Calu3 (cell line): ENCODE measurements at places on chromosomes 5 and 9. TPM values are rescaled to one million over a fixed set of nuclear protein-coding genes. Genes with fewer than 3 reads are reported as not detected.
A peak's percentile ranks its signal among the peaks of the same experiment; 100 is the strongest.

- no peak for DNase-seq
Measured at GRCh38 chr5:32615236-32615635, 29.9 kb downstream of the SUB1 start.

DNA sequence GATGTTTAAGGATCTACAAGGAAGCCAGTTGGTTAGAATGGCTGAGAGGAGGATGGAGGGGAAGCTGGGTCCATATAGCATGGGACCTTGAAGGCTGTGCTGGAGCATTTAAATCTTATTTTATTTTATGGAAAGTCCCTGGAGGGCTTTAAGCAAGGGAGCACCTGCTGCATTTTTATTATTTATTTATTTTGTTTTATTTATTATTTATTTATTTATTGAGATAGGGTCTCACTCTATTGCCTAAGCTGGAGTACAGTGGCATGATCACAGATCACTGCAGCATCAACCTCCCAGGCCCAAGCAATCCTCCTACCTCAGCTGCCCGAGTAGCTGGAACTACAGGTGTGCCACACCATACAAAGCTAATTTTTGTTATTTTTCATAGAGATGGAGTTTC, 4.9 kb upstream of the MVB12B start:
- DNase-seq = no peak

Gene LRRC14B
- not detected in 2 replicates for total RNA-seq

- DNase-seq = peak; percentile 35
Measured at GRCh38 chr5:110441035-110441434, 285.4 kb downstream of the TMEM232 start.

Gene TAF11L11
- not detected in 2 replicates for total RNA-seq

- DNase-seq = no peak
Measured at GRCh38 chr9:135879237-135879601, 28.1 kb downstream of the CAMSAP1 start.

- no peak for DNase-seq
Measured at GRCh38 chr5:42552597-42552996, 129.4 kb downstream of the GHR start.

DNA sequence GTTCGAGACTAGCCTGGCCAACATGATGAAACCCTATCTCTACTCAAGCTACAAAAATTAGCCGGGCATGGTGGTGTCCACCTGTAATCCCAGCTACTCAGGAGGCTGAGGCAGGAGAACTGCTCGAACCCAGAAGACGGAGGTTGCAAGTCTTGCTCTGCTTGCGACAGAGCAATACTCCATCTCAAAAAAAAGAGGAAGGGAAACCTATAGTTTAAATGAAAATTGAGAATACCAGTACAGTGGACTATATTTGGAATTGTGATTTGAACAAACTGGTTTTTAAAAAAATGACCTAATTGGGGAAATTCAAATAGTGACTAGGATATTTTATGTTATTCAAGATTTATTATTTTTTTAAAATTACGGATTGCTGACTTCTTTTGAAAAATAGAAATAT, 33.2 kb downstream of the DIAPH1 start:
- DNase-seq = no peak

- DNase-seq = no peak
Measured at GRCh38 chr9:113540466-113540865, 76.9 kb downstream of the RGS3 start.

Gene HTR4
- total RNA-seq = not detected in 2 replicates

Gene TJP2
- total RNA-seq = 139 and 160 TPM in 2 replicates

Gene TEX48
- not detected in 2 replicates for total RNA-seq

DNA sequence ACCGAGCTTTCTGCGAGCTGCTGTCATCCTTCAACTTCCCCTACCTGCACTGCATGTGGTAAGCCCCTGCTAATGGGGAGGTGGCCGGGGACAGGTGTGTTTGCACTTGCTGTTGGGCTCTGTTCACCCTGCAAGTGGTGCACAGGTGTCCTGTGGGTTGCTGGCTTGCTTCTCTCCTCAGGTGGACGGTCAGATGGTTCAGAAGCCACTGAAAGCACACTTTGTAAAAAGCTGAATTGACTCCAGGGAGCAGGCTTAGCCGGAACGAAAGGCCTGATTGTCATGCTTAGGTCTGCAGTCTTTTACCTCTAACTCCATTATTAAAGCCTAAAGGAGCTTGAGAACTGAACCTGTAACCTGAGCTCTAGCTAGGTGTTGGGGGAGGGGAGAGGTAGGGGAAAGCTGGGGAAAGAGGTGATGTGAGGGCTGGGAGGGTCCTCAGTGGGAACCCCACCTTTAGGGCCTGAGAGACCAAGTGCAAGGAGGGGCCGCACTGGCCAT, 37.6 kb downstream of the ACER2 start:
- DNase-seq = no peak

Gene RORB
- 0.07 TPM in 1 of 2 replicates, not detected in the other for total RNA-seq

DNA sequence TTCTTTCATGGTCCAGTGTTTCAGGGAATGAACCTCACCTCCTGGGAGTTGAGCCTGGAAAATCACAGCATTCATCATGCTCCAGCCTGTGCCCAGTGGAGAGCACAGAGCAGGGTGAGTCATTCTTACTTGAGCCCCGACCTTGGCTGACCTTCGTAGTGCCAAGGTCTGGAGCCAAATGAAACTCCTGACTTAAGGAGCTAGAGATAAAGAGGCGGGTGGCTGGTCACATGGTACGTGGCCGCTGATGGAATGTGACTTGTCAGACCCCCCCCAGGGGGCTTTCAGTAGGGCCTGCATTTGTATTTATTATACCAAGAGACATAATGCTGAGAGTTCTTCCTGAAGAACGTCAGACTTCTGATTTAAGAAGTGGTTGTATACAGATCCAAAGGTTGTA, 15.0 kb upstream of the PIP5K1B start:
- DNase-seq = peak; percentile 14

GRCh38 chr9:73371801-73372200, 220.1 kb downstream of the ANXA1 start:
- DNase-seq = no peak

DNA sequence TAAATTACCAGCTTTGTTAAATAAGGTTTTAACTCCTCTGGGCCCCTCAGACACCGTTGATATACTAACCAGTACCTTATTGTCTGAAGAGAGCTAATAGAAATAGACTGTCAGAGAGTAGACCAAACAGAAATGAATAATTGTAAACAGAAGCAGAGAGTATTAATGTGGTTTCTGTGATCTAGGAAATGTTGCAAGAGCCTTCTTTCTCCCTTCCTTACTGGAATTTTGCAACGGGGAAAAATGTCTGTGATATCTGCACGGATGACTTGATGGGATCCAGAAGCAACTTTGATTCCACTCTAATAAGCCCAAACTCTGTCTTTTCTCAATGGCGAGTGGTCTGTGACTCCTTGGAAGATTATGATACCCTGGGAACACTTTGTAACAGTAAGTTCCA, 5.1 kb downstream of the TYRP1 start:
- no peak for DNase-seq

DNA sequence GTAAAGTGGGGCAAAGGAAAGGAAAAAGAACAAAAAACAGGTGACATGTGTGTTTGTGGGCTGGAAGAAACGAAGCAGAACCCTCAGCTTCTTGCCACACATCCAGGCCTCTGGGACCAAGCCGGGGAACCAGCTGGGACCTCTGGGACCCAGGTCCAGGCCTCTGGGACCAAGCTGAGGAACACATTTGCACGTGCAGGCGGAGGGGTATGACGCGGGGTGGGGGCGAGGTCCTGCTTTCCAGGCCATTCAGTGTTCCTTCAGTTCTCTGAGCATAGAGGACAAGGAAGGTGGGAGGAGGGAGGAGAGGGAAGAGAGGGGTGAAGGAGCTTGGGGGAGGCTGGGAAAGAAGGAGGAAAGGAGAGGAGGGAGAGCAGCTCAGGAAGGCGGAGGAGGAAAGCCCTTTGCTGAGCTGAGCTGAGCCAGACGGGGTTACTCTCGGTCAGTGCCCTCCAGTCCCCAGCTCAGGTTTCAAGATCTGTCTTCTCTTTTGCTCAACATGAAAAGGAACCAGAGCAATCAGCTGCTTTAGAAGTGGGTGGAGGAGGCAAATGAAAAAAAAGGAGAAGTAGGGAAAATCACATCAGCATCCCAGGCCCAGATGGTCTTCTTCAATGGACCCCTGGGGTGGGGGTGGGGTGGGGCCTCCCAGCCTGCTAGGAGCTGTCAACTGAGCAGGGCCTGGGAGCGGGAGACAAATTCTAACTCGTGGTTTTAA, 59.1 kb downstream of the ABCA1 start:
- peak; percentile 43 for DNase-seq

GRCh38 chr5:97243353-97243752, 60.3 kb upstream of the RIOK2 start:
- DNase-seq = no peak

Gene MYMK
- total RNA-seq = not detected in 2 replicates

DNA sequence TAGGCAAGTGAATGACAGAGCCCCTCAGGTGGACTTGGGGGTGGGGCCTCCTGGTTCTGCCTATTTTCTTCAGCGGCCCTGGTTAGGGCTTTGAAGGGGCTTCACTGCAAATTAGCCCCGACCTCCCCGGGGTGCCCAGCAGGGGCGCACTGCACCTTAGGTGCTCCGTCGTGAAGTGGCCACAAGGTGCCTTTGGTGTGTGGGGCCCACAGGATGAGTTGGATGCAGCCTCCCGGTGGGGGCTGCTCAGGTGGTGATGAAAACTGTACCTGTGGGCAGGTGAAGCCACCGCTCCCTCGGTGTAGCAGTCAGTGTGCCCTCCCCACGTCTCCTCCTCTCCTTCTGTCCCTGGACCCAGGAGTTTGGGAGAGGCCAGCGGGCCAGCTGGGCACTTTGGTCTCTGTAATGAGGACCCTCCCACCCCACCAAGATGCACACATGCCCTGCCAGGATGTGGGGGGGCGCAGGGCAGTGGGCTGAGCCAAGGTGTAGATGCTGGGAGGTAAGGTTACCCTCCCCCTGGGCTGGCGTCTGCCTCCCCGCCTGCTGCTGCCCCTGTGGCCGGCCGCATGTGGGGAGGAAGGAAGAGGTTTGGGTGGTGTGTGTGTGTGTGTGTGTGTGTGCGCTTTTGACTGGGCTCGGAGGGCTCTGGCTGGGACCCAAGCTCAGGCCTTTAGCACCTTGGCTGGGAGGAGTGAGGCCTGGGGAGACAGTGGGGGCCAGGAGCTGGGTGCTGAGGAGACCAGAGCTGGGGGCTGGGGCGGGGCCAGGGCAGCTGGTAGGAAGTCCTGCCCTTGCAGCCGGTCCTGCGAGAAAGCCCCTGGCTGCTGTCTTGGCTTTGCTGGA, 55.6 kb downstream of the RXRA start:
- no peak for DNase-seq

DNA sequence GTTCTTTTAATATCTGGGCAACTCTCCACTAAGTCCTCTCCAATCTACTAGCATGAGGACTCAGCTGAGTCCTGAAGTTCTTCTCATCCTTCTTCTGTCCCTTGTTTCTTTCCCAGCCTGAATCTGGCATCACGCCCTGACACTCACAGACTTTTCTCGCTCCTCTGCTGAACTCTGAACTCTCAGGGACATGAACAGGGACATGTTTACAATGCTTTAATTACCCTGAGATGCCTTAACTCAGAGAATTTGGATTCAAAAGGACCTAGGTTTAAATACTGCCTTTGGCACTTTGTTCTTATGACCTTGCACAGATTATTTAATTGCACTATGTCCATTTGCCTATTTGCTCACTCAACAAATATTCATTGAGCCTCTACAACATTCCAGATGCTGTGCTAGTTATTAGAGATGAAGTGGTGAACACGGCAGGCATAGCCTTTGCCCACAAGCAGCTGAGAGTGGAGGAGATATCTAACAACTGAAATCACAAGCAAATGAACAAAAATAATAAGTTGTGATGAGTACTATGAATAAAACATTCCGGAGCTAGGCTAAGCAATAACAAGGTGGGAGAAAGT, 106.0 kb downstream of the ADRB2 start:
- DNase-seq = no peak

DNA sequence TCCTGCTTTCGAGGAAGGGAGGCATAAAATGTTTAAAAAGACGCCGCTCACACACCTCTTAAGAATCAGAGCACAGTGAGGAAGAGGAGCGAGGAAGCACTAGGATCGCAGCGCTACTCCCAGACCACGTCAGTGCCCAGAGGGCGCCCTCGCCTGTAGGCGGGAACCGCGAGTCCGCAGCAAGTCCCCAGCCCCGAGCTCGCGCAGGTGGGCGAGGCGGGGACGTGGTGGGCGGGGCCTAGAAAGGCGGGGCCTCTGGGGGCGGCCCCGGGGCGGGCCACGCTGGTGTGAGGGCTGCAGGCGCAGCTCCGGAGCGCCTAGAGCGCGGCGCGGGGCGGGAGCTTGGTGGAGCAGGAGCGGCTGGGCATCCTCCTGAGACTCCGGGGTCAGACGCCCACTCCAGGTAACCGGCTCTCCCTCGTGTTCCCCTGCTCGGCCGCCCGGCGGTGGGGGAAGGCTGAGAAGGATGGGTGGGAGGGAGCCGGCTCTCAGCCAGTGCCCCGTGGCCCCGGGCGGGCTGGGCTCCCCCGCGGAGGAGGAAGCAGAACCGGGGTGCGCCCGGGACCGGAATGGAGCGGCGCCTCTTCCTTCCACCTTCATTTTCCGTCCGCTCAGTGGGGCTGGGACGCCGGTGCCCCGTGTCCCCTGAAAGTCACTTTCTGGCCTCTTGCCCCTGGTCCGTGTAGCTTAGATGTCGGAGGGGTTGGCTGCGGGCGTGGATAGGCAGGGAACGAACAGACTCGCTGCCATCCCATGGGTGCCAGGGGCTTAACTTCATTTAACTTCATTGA, at the start of gene GCNT1:
TSS of gene GCNT1 (plus strand) at position 280 of the 791 bp plus-strand sequence. CDS start 43,200 bp downstream, outside the sequence.
- DNase-seq = peak; percentile 95

- DNase-seq = no peak
Measured at GRCh38 chr5:94595281-94595840, 23.0 kb downstream of the KIAA0825 start.

DNA sequence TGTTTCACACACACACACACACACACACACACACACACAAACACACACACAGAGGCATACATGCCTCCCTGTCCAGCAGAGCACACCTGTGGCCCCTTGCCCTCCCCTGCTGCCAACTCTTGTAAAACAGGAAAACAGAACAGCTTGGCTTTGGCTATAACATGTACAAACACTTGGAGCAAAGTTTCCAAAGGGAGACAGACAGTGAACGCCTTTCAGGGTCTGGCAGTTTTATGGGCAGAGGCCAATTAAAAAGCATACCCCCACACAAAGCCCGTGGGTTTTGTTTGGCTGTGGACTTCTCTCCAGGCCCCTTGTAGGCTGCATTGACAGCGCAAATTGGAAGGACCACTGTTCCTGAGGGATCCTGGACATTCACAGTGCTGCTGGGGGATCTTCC, 265.6 kb downstream of the PAPPA start:
- no peak for DNase-seq

GRCh38 chr9:23682352-23682751, 143.7 kb downstream of the ELAVL2 start:
- DNase-seq = no peak

DNA sequence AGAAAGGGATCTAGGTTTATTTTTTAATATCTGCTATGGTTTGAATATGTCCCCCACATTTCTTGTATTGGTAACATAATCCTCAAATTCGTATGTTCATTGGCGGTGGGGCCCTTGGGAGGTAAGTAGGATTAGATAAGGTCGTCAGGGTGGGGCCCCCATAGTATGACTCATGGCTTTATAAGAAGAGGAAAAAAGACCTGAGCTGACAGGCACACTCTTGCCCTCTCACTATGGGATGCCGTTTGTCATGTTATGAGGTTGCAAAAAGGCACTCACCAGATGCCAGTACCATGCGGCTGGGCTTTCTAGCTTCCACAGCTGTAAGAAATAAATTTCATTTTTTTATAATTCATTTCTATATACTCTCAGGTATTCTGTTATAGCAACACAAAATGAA, 67.3 kb upstream of the SGCD start:
- no peak for DNase-seq

Gene LCN6
- not detected in 2 replicates for total RNA-seq
